ENCODE measurements at places on chromosomes 7 and 10.
A peak's percentile ranks its signal among the peaks of the same experiment; 100 is the strongest.

DNA sequence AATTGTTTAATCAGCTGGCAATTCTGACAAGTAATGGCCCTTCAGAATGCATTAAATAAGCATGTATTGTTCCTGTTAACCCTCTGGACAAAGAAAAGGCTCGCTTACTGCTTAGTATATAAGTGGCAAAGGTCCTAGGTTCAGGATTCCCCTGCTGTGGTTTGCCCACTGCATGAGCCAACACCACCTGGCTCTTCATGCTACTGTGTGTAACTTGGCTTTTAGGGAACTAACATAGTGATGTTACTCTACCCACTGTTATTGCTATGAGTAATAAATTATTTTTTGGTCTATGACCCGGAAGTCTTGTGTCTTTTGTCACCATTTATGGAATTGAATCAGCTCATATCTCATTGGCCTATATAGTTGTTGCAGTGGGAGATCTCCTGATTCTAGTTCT lies 791.7 kb upstream of the PHF14 start:
- DNase-seq = peak; percentile 25

- no peak for DNase-seq
Observed at GRCh38 chr7:149883048-149883438, 9.3 kb downstream of the ATP6V0E2 start.

GRCh38 chr7:46421441-46422230 lies 500.6 kb upstream of the IGFBP3 start:
- no peak for DNase-seq

GRCh38 chr10:49398000-49398861 lies 2.3 kb upstream of the DRGX start:
- peak; percentile 28 for DNase-seq

GRCh38 chr7:116454377-116454776 lies 45.2 kb upstream of the CAV2 start:
- no peak for DNase-seq

- no peak for DNase-seq
Observed at GRCh38 chr7:96901822-96902445, 103.4 kb upstream of the DLX6 start.

- no peak for DNase-seq
Observed at GRCh38 chr10:91271886-91272285, 51.4 kb downstream of the PCGF5 start.

DNA sequence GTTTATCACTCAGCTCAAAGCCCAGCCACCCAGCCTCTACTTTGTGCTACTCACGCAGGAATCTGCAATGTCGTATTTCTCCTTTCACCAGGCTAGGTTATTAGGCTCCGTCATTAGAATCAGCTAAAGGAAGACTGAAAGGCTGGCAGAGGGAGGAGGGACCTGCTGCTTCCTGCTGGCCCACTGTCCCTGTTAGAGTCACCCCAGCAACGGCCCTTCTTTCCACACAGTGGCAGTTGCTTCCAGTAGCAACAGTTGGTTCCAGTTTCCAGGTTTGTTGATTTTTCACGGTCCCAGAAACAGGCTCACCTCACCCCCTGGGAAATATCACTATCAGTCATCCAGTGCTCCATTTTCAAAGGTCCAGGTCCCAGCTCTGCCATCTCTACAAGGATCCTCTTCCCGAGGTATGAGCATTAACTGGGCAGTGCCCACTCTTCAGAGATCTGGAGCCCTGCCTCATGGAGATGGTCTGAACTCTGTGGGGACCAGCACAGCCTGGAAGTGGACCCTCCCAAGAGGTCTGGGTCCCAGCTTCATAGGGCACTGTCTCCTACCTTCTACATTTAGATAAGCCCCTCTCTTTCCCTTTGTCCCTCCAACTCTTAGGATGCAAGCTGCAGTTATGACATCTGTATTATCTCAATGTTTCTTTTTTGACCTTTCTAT lies 15.9 kb downstream of the ODAD2 start:
- DNase-seq = no peak

DNA sequence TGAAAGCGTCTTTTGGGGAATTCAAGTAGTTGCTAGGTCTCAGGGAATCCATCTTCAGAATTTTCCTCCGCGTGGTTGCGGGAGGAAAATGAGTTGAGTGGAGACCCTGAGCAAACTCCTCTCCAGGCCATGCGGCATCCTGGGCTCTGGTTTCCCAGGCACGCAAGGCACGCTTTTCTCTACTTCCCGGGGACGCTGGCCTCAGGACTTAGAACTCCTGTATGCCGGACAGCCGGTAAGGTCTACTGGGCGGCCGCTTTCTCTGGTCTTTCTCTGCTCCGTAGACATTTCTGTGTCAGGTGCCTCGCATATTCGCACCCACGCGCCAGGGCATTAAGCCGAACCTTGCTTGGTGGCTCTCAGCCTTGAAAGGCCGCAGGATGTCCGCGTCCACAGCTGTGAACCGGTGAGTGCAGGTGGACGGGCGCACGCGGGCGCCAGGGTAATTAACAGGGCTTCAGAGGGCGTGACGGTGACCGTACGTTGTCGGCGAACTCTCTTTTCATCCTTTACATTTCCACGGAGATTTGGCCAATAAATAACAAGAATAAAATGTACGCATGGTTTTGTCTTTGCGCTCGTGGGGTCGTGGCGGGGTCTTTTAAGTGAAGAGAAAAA lies 992 bp upstream of the RBM20 start:
- DNase-seq = no peak

DNA sequence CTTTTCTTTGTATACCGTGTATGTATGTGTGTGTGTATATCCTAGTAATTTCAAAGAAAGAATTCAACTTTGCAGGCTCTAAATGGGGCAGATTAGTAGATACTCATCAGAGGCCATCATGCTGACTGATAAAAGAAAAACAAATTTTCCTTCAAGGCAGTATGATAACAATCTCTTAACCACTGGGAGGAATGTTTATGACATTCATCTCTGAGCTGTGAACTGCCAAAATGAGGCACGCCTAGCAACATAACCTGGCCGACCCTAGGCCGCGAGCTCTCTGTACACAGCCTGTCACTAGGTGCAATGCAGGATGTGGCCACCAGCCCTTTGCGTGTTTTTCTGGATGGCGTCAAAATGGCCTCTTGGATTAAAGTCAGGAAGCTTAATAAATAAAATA lies 343.7 kb upstream of the GALNT17 start:
- DNase-seq = no peak

GRCh38 chr7:78218876-78219275 lies 420.3 kb downstream of the PHTF2 start:
- no peak for DNase-seq

- DNase-seq = no peak
Observed at GRCh38 chr7:6202117-6202516, 70.3 kb downstream of the CYTH3 start.

DNA sequence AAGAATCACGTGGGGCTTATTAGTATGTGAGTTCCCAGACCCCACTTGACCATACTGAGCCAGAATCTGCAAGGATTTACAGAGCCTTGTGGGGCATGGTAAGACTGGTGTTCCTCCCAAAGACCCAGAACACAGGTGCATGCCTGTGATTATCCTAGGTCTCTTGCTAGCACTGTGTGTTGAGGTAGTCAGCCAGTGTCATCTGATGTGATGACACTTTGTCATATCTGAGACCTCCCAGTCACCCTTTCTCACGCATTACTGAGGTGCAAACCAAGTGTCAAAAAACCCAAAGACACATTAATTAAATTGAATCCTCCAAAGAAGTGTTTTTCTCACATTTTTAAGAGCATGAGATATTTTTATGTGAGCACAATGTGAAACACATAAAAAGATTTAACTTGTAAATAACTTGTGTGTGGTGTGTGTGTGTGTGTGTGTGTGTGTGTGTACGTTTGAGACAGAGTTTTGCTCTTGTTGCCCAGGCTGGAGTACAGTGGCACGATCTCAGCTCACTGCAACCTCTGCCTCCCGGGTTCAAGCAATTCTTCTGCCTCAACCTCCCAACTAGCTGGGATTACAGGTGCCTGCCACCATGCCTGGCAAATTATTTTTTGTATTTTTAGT lies 162.0 kb upstream of the PRPS1L1 start:
- DNase-seq = no peak

DNA sequence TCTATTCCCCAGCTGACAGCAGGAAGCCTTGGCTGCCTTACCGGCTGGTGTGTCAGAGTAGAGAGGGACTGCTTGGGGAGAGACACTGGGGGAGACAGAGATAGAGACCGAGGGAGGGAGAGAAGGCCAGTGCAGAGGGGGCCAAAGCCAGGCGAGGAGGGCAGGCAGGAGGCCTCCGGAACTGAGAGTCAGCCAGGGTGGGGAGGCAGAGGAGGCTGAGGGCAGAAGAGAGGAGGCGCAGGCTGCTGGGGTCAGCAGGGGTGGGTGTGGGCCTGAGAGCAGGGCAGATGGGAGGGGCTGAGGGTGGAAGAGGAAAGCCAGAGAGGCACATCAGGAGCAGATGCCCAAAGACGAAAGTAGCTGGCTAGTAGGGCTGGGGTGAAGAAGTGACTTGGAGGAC lies 57.2 kb upstream of the PAX2 start:
- DNase-seq = no peak
